ENCODE measurements at places on chromosomes 4 and X. TPM values are rescaled to one million over a fixed set of nuclear protein-coding genes. Genes with fewer than 3 reads are reported as not detected.

DNA sequence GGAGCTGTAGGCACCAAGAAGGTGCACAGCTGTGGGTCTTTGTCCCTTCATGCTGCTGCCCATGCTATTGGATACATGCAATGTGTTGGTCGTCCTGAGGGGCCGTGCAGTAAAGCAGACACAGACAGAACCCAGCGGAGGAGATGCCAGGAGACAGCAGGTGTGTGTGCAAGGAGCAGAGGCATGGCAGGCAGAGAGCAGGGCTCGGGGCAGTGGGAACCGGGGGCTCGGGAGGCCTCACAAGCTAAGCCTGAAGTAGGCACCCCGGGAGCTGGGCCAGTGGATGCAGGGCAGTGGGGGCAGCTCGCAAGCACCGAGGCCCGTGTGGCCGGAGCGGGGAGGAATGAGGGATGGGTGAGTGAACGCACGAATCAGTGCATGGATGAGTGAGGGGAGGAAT, 13.2 kb downstream of the HTRA3 start:
- DNase-seq, result no peak
- H3K4me1 ChIP-seq, result peaks cover 6% of the 10 kb centered on the region
- no peak overlapping the region for H3K27ac ChIP-seq
- H3K36me3 ChIP-seq, result no peaks in the 10 kb centered on the region
- H3K27me3 ChIP-seq, result no peaks in the 10 kb centered on the region
- no peak overlapping the region for H3K4me3 ChIP-seq

DNA sequence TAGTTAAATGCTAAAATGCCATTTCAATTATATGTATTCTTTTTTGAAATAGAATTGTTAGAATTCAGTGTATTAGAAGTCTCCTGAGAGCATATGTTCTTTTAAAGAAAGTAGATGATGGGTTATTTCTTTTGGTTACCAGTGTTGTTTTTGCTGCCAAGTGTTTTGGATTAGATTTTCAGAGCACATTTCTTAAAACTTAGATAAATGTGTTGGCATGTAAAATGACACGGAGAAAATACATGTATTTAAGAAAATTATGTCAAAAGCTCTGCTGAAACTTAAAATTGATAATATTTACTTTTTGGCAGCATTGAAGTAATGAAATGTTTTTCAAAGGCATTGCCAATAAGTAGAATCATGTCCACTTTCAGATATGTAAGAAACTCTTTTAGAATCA, 379.7 kb downstream of the ADGRL3 start:
- peaks cover 15% of the 10 kb centered on the region for H3K4me1 ChIP-seq
- H3K36me3 ChIP-seq, result no peaks in the 10 kb centered on the region
- H3K27me3 ChIP-seq, result no peaks in the 10 kb centered on the region
- DNase-seq, result no peak

RAPGEF2 gene
- 26.3 TPM for total RNA-seq

- no peak overlapping the region for H3K4me3 ChIP-seq
- no peak overlapping the region for H3K27ac ChIP-seq
- H3K4me1 ChIP-seq, result no peaks in the 10 kb centered on the region
- no peaks in the 10 kb centered on the region for H3K27me3 ChIP-seq
- H3K36me3 ChIP-seq, result peaks cover 4% of the 10 kb centered on the region
- no peak for DNase-seq
Measured at GRCh38 chrX:48667509-48667908, 16.1 kb upstream of the WAS start.

- H3K4me1 ChIP-seq, result peaks cover 6% of the 10 kb centered on the region
- H3K27me3 ChIP-seq, result peaks cover 45% of the 10 kb centered on the region
- no peaks in the 10 kb centered on the region for H3K36me3 ChIP-seq
- H3K4me3 ChIP-seq, result no peak overlapping the region
Measured at GRCh38 chr4:114922592-114922933, 190.9 kb downstream of the NDST4 start.

- no peak overlapping the region for H3K27ac ChIP-seq
- H3K27me3 ChIP-seq, result peaks cover under 1% of the 10 kb centered on the region
- peak overlapping the region; percentile 54 for H3K4me3 ChIP-seq
Measured at GRCh38 chrX:25144043-25144940, 128.5 kb upstream of the ARX start.

- no peak overlapping the region for H3K27ac ChIP-seq
- DNase-seq, result peak; percentile 32
Measured at GRCh38 chrX:14676431-14676830, 147.1 kb downstream of the GLRA2 start.

DAPP1 gene
- 24.7 TPM for total RNA-seq

GRCh38 chrX:19554786-19555185, 39.5 kb upstream of the MAP3K15 start:
- peaks cover 48% of the 10 kb centered on the region for H3K27me3 ChIP-seq

- H3K27me3 ChIP-seq, result peaks cover 43% of the 10 kb centered on the region
- H3K4me3 ChIP-seq, result no peak overlapping the region
Measured at GRCh38 chrX:94430091-94430490, 756.1 kb downstream of the FAM133A start.

DNA sequence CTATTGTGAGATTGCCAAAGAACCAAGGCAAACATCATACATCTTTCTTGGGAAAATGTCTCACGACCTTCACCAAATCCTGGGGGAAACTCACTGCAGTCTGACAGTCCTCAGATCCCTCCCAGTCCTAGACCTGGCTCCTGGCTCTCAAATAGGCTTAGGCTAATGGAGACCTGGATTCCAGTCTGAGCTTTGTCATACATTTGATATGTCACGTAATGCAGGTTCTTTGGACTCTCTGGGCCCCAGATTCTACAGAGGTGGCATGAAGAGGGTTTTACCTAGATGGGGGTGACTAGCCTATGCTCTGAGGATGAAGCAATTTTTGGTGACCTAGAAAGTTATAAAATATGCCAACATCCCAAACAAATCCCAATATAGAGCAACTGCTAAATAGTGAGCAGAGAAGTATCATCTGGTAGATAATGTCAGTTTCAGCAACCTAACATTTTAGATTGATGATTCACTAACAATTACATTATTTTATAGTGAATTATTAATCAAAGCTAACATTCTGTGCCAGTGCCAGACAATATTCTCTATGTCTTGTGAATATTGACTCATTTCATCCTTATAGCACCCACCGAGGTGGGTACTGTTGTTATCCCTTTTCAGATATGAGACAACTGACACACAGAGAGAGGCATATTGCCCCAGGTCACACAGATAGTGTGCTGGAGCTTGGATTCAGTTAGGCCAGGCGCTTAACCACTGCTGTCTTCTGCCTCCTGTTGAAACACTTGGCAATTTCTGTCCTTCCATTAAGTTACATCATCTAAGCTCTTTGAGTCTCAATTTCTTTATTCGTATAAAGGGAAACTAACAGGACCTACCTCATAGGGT, 195.4 kb upstream of the MAMLD1 start:
- no peak overlapping the region for H3K4me3 ChIP-seq
- H3K27ac ChIP-seq, result no peak overlapping the region
- no peaks in the 10 kb centered on the region for H3K36me3 ChIP-seq
- H3K4me1 ChIP-seq, result peaks cover 3% of the 10 kb centered on the region
- H3K27me3 ChIP-seq, result no peaks in the 10 kb centered on the region
- no peak for DNase-seq

All from MCF 10A (cell line).